ENCODE measurements at places on chromosomes 3 and 15.

GRCh38 chr3:148681080-148681479 lies 16.6 kb upstream of the AGTR1 start:
- DNase-seq = no peak

GRCh38 chr3:10008588-10009344 lies 17.5 kb upstream of the FANCD2 start:
- DNase-seq = peak; percentile 86

- DNase-seq = no peak
Observed at GRCh38 chr15:67319961-67320360, 65.4 kb downstream of the IQCH start.

- peak; percentile 15 for DNase-seq
Observed at GRCh38 chr3:142285083-142285517, 59.7 kb upstream of the GK5 start.

GRCh38 chr3:126293370-126294082 lies 63.7 kb downstream of the KLF15 start:
- DNase-seq = no peak

DNA sequence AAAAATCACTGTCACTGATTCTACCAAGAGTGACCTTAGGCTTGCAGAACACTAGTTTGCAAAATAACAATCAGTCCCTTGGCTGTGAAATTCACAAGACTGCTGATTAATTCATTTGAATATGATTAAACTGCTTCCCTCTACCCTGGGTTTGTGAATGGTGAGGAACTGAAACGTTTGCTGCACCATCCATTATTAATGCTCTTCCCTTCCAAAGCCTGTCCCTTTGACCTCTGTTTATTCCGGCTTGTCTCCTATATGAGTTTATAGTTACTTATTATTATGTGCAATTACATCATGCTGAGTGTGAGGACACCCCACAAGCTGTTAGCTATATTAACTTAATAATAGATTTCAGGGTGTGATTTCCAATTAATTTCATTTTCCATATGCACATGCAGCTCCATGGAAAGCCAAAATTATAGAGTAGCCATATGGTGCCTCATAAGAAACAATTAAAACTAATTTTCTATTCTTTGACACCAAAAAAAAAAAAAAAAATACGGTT lies 96.5 kb downstream of the SUCLG2 start:
- DNase-seq = no peak

GRCh38 chr15:68626283-68626682 lies 47.5 kb downstream of the CORO2B start:
- DNase-seq = no peak

GRCh38 chr3:195080125-195080524 lies 190.8 kb downstream of the XXYLT1 start:
- DNase-seq = no peak

GRCh38 chr3:186784820-186785494 lies 1.6 kb downstream of the EIF4A2 start:
- DNase-seq = peak; percentile 56

DNA sequence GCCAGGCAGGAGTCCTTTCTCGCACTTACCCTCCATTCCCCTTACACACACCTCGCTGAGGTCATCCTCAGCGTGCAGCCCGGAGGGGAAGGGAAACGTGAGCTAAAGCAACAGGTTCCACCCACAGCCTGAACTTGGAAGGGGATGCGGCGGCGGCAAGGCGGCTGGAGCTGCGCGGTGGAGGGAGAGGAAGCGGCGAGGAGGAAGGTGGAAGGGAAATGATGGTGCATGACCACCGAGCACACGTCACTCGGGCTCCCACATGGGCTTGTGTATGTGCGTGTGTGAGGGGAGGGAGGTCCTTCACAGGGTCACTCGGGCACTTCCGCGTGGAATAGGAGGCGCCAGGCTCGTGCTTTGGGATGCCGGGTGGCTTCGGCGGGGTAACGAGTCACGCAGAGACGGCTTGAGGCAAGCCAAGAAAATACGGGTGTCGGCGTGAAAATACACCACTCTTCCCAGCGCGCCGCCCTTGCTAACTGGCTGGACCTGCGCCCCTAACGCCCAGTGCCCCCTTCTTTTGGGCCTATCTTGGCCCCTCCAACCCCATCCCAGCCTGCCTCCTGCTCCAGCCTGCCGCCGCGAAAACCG lies 225.5 kb upstream of the IL12A start:
- DNase-seq = no peak

GRCh38 chr3:10992017-10992942 lies at the start of gene SLC6A1:
SLC6A1 (plus strand) TSS chr3:10992748; CDS start chr3:11017212, 24,464 bp downstream.
- DNase-seq = no peak

- peak; percentile 59 for DNase-seq
Observed at GRCh38 chr15:92870010-92870591, 30.0 kb upstream of the CHD2 start.

- DNase-seq = peak; percentile 17
Observed at GRCh38 chr15:43771816-43772215, 5.0 kb downstream of the ELL3 start.

DNA sequence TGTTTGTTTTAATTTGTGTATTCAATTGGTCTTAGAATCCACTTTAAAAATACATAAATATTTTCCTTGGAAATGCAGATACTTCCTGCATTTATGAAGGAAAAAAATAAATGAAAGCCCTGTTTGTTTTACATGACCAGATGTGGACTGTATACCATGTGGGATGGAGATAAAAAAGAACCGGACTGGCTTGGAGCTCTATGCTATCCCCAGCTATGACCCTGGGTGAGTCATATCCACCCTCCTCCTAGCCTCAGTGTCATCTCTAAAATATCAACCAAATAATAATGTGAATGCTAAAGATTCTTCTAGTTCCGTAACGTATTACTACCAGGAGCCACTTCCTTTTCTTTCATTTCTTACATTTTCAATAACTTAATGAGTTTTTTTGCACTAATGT lies 44.5 kb upstream of the PDZRN3 start:
- DNase-seq = no peak

DNA sequence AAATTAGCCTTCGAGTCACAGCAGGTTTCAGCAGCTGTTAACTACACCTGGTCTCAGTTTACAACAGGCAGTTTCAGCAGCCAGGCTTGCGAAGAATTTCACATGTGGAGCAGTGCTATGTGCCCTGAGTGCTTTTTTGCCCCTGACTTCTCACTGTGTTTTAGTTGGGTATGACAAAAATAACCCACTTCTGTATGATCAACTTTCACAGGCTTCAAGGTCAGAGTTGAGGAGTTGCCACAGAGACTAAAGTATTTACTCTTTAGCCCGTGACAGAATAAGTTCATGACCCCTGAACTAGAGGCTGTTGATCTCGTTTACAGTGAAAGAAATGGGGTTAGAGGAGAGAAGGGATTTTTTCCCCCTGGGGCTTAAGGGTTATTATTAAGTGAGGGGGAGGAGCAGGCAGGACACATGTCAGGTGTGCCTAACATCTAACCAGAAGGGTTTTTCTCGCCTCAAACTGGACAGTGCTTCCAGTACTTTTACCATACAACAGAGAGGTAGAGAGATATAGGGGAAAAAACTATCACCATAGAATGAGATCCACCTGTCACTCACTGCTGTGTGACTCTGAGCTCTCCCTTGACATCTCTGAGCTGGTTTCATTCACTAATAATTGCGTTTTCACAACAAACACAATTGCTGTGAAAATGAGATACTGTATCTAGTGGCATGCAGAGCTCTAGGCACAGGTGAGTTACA lies 14.0 kb upstream of the TOPBP1 start:
- DNase-seq = no peak

Measured in erythroblast (primary cell).